ENCODE measurements at places on chromosomes 1 and 21. TPM values are rescaled to one million over a fixed set of nuclear protein-coding genes. Genes with fewer than 3 reads are reported as not detected.

DNA sequence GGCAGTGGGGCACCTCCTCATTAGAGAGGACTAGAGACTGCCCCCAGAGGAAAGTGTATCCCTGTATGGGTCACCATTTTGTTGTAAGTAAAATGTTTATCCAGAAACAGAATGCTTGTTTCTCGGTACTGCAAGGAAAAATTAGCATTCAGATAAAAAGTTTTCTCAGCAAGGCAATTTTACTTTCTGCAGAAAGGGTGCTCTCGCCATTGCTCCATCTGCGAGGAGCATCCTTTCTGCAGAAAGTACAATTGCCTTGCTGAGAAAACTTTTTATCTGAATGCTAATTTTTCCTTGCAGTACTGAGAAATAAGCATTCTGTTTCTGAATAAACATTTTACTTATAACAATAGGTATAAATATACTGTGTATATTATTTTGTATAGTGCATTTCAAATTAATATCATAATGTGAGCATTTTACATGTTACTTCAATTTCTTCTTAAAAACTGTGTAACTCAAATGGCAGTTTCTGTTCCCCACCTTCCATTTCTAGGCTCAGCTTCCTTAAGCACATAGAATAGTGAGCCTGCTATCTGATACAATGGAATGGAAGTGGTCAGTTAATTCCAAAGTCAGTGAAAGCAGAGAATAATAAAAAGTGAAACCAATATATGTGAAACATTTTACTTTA, 76.5 kb upstream of the DESI2 start:
- H3K27ac ChIP-seq: no peak overlapping the region
- no peaks in the 10 kb centered on the region for H3K27me3 ChIP-seq
- peaks cover 17% of the 10 kb centered on the region for H3K36me3 ChIP-seq
- H3K4me1 ChIP-seq: no peaks in the 10 kb centered on the region

DNA sequence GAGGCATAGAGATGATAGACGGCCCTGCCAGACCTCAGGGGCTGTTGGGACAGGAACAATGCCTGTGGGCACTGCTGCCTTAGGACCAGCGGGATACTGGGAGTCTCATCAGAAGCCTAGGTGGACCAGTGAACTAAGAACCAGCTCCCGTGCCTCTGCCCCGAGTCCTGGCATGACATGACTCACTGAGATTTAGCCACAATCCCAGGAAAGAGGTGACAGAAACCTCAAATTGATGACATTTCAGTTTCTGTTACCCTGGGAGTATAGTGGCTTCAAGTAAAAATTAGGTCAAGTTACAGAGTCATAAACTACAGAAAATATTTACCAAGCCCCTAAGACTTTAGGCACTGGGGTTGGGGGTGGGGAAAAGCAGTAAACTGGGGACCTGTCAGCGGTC, 74.6 kb upstream of the GADD45A start:
- H3K36me3 ChIP-seq: no peaks in the 10 kb centered on the region
- no peak overlapping the region for H3K27ac ChIP-seq
- no peak overlapping the region for H3K4me3 ChIP-seq
- no peaks in the 10 kb centered on the region for H3K4me1 ChIP-seq

AK4 gene
- polyA plus RNA-seq: not detected

C1orf226 gene
- not detected for polyA plus RNA-seq

GRCh38 chr1:19483261-19483660, 2.1 kb downstream of the CAPZB start:
- H3K4me1 ChIP-seq: peaks cover 81% of the 10 kb centered on the region
- no peaks in the 10 kb centered on the region for H3K36me3 ChIP-seq
- H3K27me3 ChIP-seq: no peaks in the 10 kb centered on the region
- peak overlapping the region; percentile 92 for H3K27ac ChIP-seq

PDXK gene
- polyA plus RNA-seq: 39.4 TPM

CELA2B gene
- not detected for polyA plus RNA-seq

GRCh38 chr1:197312163-197312562, 44.1 kb downstream of the CRB1 start:
- DNase-seq: no peak
- H3K4me1 ChIP-seq: no peaks in the 10 kb centered on the region
- H3K27ac ChIP-seq: no peak overlapping the region
